ENCODE measurements at places on chromosomes 6 and 20.

GRCh38 chr6:129567374-129567773 is 142.6 kb downstream of the ARHGAP18 start:
- H3K27ac ChIP-seq, result no peak overlapping the region
- no peak overlapping the region for H3K4me3 ChIP-seq
- DNase-seq, result no peak
- H3K4me1 ChIP-seq, result peaks cover 2% of the 10 kb centered on the region

DNA sequence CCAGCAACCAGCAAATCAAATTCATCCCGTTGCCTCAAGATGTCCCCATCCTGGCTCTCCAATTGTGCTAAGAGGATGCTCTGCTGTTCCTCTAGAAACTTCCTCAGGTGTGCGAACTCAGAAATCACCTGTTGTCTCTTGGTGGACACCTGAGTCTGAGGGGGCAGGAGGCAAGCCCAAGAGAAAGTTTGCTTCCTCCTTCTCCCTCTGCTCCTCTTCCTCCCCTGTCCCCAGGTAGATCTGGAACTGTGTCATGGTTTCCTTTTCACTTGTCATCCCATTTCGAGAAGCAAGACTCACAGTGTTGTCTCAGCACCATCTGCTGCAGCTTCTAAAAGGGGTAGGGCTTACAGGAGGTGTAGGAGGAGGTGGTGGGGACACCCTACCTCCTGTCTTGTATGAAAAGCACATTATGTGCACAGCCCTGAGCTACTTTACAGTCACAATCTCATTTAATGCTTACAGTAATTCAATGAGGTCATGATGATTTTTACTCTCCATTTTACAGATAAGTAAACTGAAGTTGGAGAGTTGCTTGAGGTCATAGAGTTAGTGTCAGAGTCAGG is 2.5 kb downstream of the TRIM10 start:
- no peak overlapping the region for H3K4me3 ChIP-seq
- peaks cover 66% of the 10 kb centered on the region for H3K27me3 ChIP-seq
- peaks cover 17% of the 10 kb centered on the region for H3K4me1 ChIP-seq
- H3K27ac ChIP-seq, result no peak overlapping the region

- H3K4me1 ChIP-seq, result peaks cover 18% of the 10 kb centered on the region
- no peaks in the 10 kb centered on the region for H3K36me3 ChIP-seq
- no peak overlapping the region for H3K4me3 ChIP-seq
- peaks cover 8% of the 10 kb centered on the region for H3K27me3 ChIP-seq
- no peak overlapping the region for H3K27ac ChIP-seq
Observed at GRCh38 chr6:6256886-6257285, 63.6 kb downstream of the F13A1 start.

- H3K36me3 ChIP-seq, result no peaks in the 10 kb centered on the region
- H3K4me1 ChIP-seq, result no peaks in the 10 kb centered on the region
- peaks cover 39% of the 10 kb centered on the region for H3K27me3 ChIP-seq
- H3K4me3 ChIP-seq, result no peak overlapping the region
- H3K27ac ChIP-seq, result no peak overlapping the region
- no peak for DNase-seq
Observed at GRCh38 chr6:40977695-40978094, 61.3 kb downstream of the UNC5CL start.

- H3K36me3 ChIP-seq, result peaks cover 35% of the 10 kb centered on the region
- no peak overlapping the region for H3K4me3 ChIP-seq
- no peak for DNase-seq
- H3K27me3 ChIP-seq, result no peaks in the 10 kb centered on the region
- H3K27ac ChIP-seq, result peak overlapping the region; percentile 35
- peaks cover 26% of the 10 kb centered on the region for H3K4me1 ChIP-seq
Observed at GRCh38 chr6:21856844-21857243, 263.3 kb downstream of the SOX4 start.

GRCh38 chr20:48049641-48050040 is 264.4 kb upstream of the SULF2 start:
- no peak overlapping the region for H3K4me3 ChIP-seq
- peaks cover 19% of the 10 kb centered on the region for H3K4me1 ChIP-seq
- no peaks in the 10 kb centered on the region for H3K36me3 ChIP-seq
- H3K27me3 ChIP-seq, result peaks cover 39% of the 10 kb centered on the region
- no peak overlapping the region for H3K27ac ChIP-seq

- H3K27me3 ChIP-seq, result peaks cover 81% of the 10 kb centered on the region
- H3K36me3 ChIP-seq, result peaks cover 4% of the 10 kb centered on the region
- DNase-seq, result no peak
- H3K4me3 ChIP-seq, result peak overlapping the region; percentile 6
- H3K4me1 ChIP-seq, result peaks cover 21% of the 10 kb centered on the region
- no peak overlapping the region for H3K27ac ChIP-seq
Observed at GRCh38 chr20:2688041-2688591, 4.5 kb upstream of the EBF4 start.

- H3K4me1 ChIP-seq, result no peaks in the 10 kb centered on the region
- H3K4me3 ChIP-seq, result no peak overlapping the region
- no peak for DNase-seq
- peaks cover 95% of the 10 kb centered on the region for H3K27me3 ChIP-seq
- H3K36me3 ChIP-seq, result no peaks in the 10 kb centered on the region
- H3K27ac ChIP-seq, result no peak overlapping the region
Observed at GRCh38 chr20:25079171-25079570, 2.8 kb downstream of the VSX1 start.

- H3K36me3 ChIP-seq, result no peaks in the 10 kb centered on the region
- peaks cover 6% of the 10 kb centered on the region for H3K4me1 ChIP-seq
- H3K4me3 ChIP-seq, result no peak overlapping the region
- no peak for DNase-seq
Observed at GRCh38 chr6:88263591-88263990, 97.4 kb upstream of the CNR1 start.

- H3K27me3 ChIP-seq, result no peaks in the 10 kb centered on the region
- no peak overlapping the region for H3K27ac ChIP-seq
- H3K4me1 ChIP-seq, result peaks cover 15% of the 10 kb centered on the region
- H3K36me3 ChIP-seq, result no peaks in the 10 kb centered on the region
- H3K4me3 ChIP-seq, result no peak overlapping the region
Observed at GRCh38 chr20:8309634-8310033, 177.6 kb downstream of the PLCB1 start.

DNA sequence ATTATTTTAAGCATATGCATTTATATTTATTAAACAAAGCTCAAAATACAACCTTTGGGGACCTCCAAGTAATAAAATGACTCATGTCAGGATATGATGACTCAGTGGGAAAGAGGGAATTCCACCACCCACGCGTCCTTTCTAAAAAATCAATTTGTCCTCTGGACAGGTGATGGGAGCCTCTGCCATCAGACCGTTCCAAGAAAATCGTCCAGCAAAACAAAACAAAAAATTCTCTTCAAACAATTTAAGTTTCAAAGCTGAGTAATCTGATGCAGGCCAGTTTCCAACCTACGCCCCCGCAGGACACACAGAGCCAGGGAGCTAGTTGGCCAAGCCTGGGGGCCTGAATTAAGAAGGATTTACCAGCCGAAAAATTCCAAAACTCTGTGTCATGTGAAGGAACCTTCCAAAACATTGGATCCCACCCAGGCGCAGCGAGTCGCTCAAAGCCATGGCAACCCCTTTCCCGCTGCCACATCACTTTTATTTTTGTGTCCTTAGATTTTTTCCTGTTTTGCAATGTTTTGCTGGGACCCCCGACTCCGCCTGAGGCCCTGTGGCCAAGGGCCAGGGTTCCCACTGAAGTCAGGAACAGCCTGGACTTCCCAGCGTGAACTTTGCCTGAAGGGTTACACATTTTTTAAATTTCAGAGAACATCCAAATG is 95.3 kb downstream of the NFATC2 start:
- H3K4me3 ChIP-seq, result no peak overlapping the region
- H3K27ac ChIP-seq, result peak overlapping the region; percentile 94
- peaks cover 37% of the 10 kb centered on the region for H3K4me1 ChIP-seq
- no peak for DNase-seq
- no peaks in the 10 kb centered on the region for H3K27me3 ChIP-seq

GRCh38 chr20:341682-342081 is 5.2 kb upstream of the NRSN2 start:
- peaks cover 5% of the 10 kb centered on the region for H3K4me1 ChIP-seq
- H3K27ac ChIP-seq, result no peak overlapping the region
- H3K4me3 ChIP-seq, result no peak overlapping the region
- no peaks in the 10 kb centered on the region for H3K27me3 ChIP-seq
- peaks cover 8% of the 10 kb centered on the region for H3K36me3 ChIP-seq

GRCh38 chr6:166529586-166529985 is 56.9 kb downstream of the RAMACL start:
- H3K27me3 ChIP-seq, result no peaks in the 10 kb centered on the region
- H3K36me3 ChIP-seq, result peaks cover 15% of the 10 kb centered on the region
- no peak overlapping the region for H3K27ac ChIP-seq
- H3K4me3 ChIP-seq, result no peak overlapping the region
- no peaks in the 10 kb centered on the region for H3K4me1 ChIP-seq

- H3K4me1 ChIP-seq, result no peaks in the 10 kb centered on the region
- no peak overlapping the region for H3K27ac ChIP-seq
Observed at GRCh38 chr6:169859401-169859977, 108.1 kb downstream of the ERMARD start.

- no peaks in the 10 kb centered on the region for H3K27me3 ChIP-seq
- DNase-seq, result no peak
- H3K36me3 ChIP-seq, result no peaks in the 10 kb centered on the region
- no peak overlapping the region for H3K4me3 ChIP-seq
Observed at GRCh38 chr20:44174996-44175765, 11.8 kb downstream of the JPH2 start.

GRCh38 chr6:40044196-40044595 is 109.9 kb upstream of the MOCS1 start:
- no peak overlapping the region for H3K4me3 ChIP-seq
- DNase-seq, result no peak
- H3K27ac ChIP-seq, result no peak overlapping the region
- no peaks in the 10 kb centered on the region for H3K4me1 ChIP-seq

DNA sequence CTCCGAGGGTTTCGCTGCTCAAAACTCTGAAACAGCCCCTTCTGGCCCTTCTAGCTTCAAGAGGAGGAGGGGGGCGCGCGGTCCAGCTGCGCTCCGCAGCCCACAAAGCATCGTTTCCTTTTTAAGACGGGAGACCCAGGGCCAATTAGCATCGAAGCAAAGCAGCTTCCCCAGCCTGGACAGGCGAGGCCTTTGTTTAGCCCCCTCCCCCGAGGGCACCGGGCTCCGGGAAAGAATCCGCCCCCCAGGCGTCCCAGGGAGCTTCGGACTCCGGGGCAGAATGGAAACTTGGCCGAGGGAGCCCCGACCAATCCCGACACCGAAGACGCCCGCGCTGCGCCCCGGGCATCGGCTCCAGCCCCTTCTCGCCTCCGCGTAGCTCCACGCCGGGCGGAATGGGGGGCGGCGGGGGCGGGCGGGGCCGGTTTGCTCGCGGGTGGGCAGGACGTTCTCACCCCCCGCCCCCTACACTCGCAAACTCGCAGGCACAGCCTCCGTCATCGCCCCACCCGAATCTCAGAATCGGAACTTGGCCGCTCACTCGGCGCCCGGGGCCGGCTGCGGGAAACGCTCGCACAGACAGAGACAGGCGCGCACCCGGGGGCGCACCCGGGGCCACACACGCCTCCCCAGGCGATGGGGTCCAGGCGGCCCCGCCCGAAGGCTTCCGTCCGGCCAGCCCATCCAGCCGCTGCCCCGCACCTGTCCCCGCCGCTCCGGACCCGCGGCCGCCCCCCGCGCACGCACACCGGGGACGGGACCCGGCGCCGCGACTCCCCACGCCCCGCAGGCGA is 628 bp downstream of the NKAIN4 start:
- no peaks in the 10 kb centered on the region for H3K36me3 ChIP-seq
- H3K4me3 ChIP-seq, result peak overlapping the region; percentile 59
- no peak overlapping the region for H3K27ac ChIP-seq
- peaks cover 42% of the 10 kb centered on the region for H3K4me1 ChIP-seq
- peaks cover 39% of the 10 kb centered on the region for H3K27me3 ChIP-seq

DNA sequence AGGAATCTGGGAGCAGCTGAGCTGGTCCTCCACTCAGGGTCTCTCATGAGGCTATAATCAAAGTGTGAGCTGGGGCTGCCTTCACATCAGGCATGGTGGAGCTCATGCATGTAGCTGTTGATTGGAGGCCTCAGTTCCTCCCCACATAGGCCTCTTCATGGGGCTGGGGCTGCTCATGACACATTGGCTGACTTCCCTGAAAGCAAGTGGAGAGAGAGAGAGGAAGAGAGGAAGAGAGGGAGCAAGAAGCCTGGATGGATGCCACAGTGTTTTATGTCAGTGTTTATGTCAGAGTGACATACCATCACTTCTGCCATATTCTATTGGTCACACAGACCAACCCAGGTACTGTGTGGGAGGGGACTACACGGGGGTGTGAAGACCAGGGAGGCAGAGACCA is 43.8 kb downstream of the EYA2 start:
- no peak overlapping the region for H3K4me3 ChIP-seq
- H3K36me3 ChIP-seq, result no peaks in the 10 kb centered on the region
- no peak for DNase-seq
- H3K27me3 ChIP-seq, result no peaks in the 10 kb centered on the region

- DNase-seq, result no peak
- no peaks in the 10 kb centered on the region for H3K4me1 ChIP-seq
- no peak overlapping the region for H3K4me3 ChIP-seq
Observed at GRCh38 chr6:86412057-86412456, 525.3 kb upstream of the HTR1E start.

Measured in mesothelial cell of epicardium (in vitro differentiated cells).